Nasal cavity respiratory epithelium epithelial cell of viscerocranial mucosa (primary cell): ENCODE measurements at places on chromosomes 4 and X. TPM values are rescaled to one million over a fixed set of nuclear protein-coding genes. Genes with fewer than 3 reads are reported as not detected.

Gene GCNA
- 1.4 and 1.9 TPM in 2 replicates for total RNA-seq

Gene DCLK2
- total RNA-seq = under 0.01 TPM in 1 of 2 replicates, not detected in the other

Gene CENPU
- 1.0 and 5.3 TPM in 2 replicates for total RNA-seq

Gene PGAM4
- total RNA-seq = not detected in 2 replicates

Gene CTAG1B
- not detected in 2 replicates for total RNA-seq

Gene STPG2
- 0.34 and 0.36 TPM in 2 replicates for total RNA-seq

Gene SLC49A3
- total RNA-seq = 0.34 and 1.4 TPM in 2 replicates

Gene UGT2A1
- total RNA-seq = not detected in 2 replicates

Gene IL15
- total RNA-seq = 0.34 and 4.5 TPM in 2 replicates

Gene ANOS1
- total RNA-seq = 0.34 and 4.0 TPM in 2 replicates

Gene FGD1
- total RNA-seq = 2.1 and 5.6 TPM in 2 replicates

Gene STOX2
- 1.4 and 16.7 TPM in 2 replicates for total RNA-seq

Gene SPANXD
- not detected in 2 replicates for total RNA-seq

Gene MAML3
- total RNA-seq = 2.4 and 3.6 TPM in 2 replicates

Gene TDO2
- under 0.01 and 1.3 TPM in 2 replicates for total RNA-seq

Gene CORIN
- 0.34 and 0.78 TPM in 2 replicates for total RNA-seq

Gene TLR2
- total RNA-seq = 2.1 and 35.6 TPM in 2 replicates

Gene XAGE1B
- not detected in 2 replicates for total RNA-seq

Gene LCORL
- 9.1 and 10.9 TPM in 2 replicates for total RNA-seq

Gene TBX22
- not detected in 2 replicates for total RNA-seq

Gene ANKRD50
- total RNA-seq = 44.1 and 46.6 TPM in 2 replicates

Gene GATA1
- total RNA-seq = not detected in 2 replicates

Gene MAGEA4
- not detected in 2 replicates for total RNA-seq

Gene NALF2
- 1.9 and 2.4 TPM in 2 replicates for total RNA-seq

Gene ZIC3
- total RNA-seq = not detected in 2 replicates

Gene SPARCL1
- 0.07 TPM in 1 of 2 replicates, not detected in the other for total RNA-seq

Gene PPP4R3C
- total RNA-seq = not detected in 2 replicates

Gene ADRA2C
- total RNA-seq = 0.34 and 0.93 TPM in 2 replicates

Gene SLBP
- 56.4 and 66.0 TPM in 2 replicates for total RNA-seq

Gene TMEM129
- total RNA-seq = 15.4 and 32.7 TPM in 2 replicates

Gene ZNF157
- total RNA-seq = under 0.01 and 0.07 TPM in 2 replicates

Gene DMRTC1
- not detected in 2 replicates for total RNA-seq

Gene TSPAN5
- 20.5 and 24.0 TPM in 2 replicates for total RNA-seq

Gene UTP3
- 19.5 and 36.2 TPM in 2 replicates for total RNA-seq

Gene PRDM5
- total RNA-seq = 4.8 and 15.0 TPM in 2 replicates

Gene TRIML2
- under 0.01 and 0.07 TPM in 2 replicates for total RNA-seq

Gene RAB33A
- total RNA-seq = under 0.01 TPM in 1 of 2 replicates, not detected in the other

Gene AKAP14
- total RNA-seq = not detected in 2 replicates

Gene OPN1MW3
- not detected in 2 replicates for total RNA-seq

Gene FMR1NB
- total RNA-seq = not detected in 2 replicates

Gene SPIN4
- 1.5 and 2.1 TPM in 2 replicates for total RNA-seq

Gene P2RY10
- total RNA-seq = not detected in 2 replicates

Gene CSAG3
- not detected in 2 replicates for total RNA-seq

Gene SGCB
- total RNA-seq = 4.1 and 26.6 TPM in 2 replicates

Gene OTUD6A
- total RNA-seq = not detected in 2 replicates

Gene AMBN
- not detected in 2 replicates for total RNA-seq

Gene TMPRSS11D
- total RNA-seq = 11.0 and 11.3 TPM in 2 replicates

Gene PNPLA4
- total RNA-seq = 17.8 and 41.4 TPM in 2 replicates

Gene CLDN34
- total RNA-seq = 0.14 TPM in 1 of 2 replicates, not detected in the other

Gene AKAP4
- not detected in 2 replicates for total RNA-seq

Gene TEX11
- not detected in 2 replicates for total RNA-seq

Gene FAT4
- total RNA-seq = 1.4 and 2.3 TPM in 2 replicates
